Tongue (tissue), 3 donors: ENCODE measurements at places on chromosomes 2 and 18.

GRCh38 chr18:35933982-35934381 is 38.5 kb upstream of the RMP24 start:
- DNase-seq = no peak

GRCh38 chr2:74188018-74188601 is 9.4 kb upstream of the MOB1A start:
- peak; percentile 34 for DNase-seq

DNA sequence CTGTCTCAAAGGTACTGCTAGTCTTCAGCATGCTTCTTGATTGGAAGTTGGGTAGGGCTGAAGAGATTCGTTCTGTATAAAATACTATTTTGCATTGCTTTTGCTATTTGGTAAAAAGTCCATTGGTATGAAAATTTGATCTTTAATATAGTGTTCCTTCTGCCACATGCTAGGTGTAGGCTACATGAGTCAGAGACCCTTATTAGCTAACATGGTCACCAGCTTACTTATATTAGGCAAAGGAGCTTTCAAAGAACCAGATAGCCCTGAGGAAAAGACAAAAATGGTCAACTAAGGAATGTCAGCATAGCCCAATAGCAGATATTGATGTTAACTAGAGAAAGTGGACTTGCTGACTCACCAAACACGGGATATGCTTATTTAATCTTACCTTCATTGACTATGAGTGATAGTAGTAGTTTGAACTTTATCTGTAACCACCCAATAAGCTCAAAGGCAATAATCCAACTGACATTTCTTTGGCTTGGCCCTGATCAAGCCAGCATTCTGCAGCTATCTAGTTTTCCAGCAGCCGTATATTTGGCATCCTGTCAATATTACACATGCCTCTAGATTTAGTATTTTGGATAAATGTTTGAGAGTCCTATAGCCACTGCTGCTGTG is 110.0 kb downstream of the TPGS2 start:
- DNase-seq = no peak

GRCh38 chr2:105909215-105909614 is 164.5 kb downstream of the NCK2 start:
- DNase-seq = no peak

DNA sequence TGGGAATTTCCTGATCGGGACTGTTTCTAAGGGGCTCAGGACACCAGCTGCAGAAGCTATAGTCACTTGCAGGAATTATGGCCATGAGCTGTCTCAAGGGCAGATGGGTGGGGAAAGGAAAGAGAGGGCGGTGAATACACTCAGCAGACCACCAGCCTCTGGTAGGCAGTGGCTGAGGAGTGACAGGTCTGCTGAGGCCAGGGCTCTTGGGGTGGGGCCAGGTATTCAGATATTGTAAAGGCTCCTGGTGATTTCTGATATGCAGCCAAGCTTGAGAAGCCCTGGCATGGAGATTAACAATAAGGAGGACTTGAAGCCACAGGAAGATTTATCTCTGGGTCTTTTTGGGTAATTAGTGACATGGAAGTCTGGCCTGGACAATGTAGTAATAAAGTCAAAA is 145.3 kb upstream of the AQP4 start:
- no peak for DNase-seq

DNA sequence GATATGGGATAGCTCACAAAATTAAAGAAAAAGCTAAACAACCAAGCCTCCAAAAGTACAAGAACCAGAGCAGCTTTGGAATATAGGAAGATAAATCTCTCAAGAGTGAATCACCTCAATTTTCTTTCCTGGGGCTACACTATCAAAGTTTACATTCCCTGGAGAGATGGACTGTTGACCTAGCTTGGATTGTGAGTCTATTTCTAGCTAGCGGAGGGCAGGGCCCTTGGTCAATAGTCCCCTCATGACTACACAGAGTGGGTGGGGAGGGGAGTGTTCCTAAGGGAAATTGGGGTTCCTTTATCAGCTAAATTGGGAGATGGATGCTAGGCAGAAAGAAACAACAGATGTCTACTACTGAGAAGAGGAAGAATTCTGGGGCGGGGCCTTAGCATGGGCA is 29.9 kb upstream of the EIF2AK3 start:
- no peak for DNase-seq

DNA sequence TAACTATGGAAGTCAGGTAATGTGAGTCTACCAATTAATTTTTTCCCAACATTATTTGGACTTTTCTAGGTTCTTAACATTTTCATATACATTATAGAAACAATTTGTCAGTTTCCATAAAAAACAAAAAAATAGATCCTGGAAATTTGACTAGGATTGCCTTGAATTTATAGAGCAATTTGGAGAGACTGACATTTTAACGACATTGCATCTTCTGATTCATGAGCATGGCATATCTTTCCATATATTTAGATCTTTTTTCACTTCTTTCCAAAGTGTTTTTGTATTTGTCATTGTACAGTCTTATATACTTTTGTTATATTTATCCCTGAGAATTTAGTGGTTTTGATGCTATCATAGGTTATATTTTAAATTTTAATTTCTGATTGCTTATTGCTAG is 42.0 kb downstream of the ANKRD12 start:
- no peak for DNase-seq

- peak; percentile 2 for DNase-seq
These were observed 1.9 kb downstream of the CCDC68 start for GRCh38 chr18:54957296-54957832.

GRCh38 chr2:86015699-86016098 is 90.0 kb downstream of the POLR1A start:
- DNase-seq = no peak
